Myocyte (in vitro differentiated cells): ENCODE measurements at places on chromosomes 12 and 14. TPM values are rescaled to one million over a fixed set of nuclear protein-coding genes. Genes with fewer than 3 reads are reported as not detected.
A peak's percentile ranks its signal among the peaks of the same experiment; 100 is the strongest.

- DNase-seq: no peak
Measured at GRCh38 chr12:108823804-108824203, 33.6 kb downstream of the SSH1 start.

DNA sequence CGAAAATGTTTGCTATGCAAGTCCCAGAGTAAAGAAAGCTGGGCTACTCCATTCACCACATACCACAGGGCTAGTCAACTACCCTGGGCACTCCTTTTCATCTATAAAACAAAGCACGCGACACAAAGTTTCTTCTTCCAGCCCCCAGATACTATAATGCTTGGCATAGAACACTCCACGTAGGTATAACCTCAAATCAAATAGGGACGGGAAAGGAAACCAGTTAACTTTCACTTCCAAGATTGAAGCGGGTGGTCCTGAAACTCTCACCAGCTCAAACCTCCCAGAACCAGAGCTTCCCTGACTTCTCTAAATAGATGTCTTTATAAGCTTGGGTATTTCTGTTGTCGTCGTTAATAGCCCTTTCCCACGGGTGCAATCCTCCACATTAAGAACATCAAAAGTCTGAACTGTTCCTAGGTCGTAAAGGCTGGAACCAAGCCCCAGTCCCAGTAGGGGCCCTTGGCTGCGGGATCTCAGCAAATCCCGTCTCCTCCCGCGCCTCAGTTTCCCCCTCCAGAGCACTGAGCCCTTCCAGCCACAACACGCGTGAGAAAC lies 647 bp downstream of the LGMN start:
- DNase-seq: peak; percentile 20

DNA sequence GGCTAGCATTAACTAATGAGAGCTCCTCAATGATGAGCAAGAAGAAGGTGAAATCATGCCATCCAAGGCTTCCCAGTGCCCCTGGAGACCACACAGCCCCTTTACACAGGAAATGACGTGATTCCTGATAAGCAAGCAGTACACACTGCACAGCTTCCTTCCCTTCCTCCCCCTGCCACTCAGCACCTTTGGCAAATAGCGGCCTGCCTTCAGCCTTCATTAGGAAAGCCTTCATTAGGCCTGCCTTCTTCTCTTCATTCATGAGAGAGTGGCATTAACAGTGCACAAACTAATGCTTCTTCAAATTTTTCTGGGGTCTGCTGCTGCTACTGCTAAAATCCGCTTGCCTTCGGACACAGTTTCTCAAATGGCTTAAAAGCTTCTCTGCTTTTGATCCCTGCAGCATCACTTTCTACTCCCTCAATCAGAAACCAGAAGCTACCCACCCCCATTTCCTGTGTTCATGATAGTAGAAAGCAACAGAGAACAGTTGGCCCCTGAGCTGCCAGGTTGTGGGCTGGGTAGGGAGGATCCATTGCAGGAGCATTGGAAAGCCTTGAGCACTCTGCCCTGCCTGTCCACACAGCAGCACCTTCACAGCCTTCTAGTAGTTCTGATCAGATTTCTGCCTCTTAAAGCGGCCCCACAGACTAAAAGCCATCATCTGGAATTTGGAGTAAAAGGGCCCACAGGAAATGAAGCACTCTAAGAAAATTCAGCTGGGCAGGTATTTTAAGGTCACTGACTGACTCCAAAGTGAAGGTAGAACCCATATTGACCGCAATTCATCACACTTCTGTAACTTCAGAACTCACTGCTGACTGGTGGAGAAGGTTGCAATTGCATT lies 103.8 kb upstream of the ETV6 start:
- DNase-seq: no peak

- DNase-seq: no peak
Measured at GRCh38 chr14:43479596-43480195, 1027.4 kb downstream of the FSCB start.

DNA sequence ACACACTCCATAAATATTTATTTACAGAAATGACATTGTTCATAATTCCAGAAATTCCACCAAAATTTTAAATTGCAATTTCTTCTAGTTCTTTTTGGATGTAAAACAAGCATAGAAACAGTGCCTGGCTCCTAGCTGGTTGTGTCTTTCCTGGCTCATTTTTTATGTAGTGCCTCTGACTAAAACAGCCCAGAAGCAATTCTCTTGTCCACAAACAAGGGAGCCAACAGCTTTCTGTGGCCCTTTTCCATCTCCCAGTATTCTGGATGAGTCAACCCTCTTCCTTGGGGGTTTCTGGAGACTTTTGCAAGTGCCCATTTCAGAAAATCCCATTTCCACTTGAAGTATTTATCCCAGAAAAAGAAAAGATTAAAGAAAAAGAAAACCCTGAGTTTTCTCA lies 141.4 kb downstream of the PHLDA1 start:
- no peak for DNase-seq

DNA sequence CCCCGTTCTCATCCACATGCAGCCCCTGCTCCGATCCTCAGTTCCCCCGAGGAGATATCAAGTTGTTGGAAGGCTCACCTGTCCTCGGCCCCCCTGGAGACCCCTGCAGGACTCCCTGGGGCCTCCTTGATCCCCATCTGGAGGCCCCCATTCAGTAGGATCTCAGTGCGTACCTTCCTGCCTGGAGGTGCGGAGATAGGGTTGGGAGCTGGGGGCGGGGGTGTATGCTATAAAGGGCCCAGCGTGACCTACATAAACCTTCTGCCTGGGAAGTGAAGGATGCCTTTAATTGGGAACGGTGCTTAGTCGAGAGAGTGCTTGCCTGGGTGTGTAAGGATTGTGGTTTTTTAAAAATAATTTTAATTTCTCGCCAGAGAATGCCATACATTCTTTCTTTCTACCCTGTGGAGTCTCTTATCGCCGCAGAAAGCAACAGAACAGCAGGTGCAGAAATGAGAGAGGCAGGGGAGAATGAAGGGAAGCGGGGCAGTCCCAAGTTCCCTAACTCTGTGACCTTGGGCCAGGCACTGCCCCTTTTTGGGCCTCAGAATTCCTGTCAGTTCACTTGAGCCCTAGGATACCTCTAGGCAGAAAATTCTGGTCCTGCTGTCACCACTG lies 153.7 kb downstream of the TSPAN9 start:
- peak; percentile 95 for DNase-seq

GRCh38 chr14:96143906-96144305 lies 60.7 kb upstream of the BDKRB2 start:
- DNase-seq: no peak

GRCh38 chr12:5796171-5796958 lies 148.7 kb downstream of the ANO2 start:
- DNase-seq: no peak

- DNase-seq: no peak
Measured at GRCh38 chr12:71731439-71732356, 23.0 kb upstream of the RAB21 start.

- no peak for DNase-seq
Measured at GRCh38 chr12:124347805-124348658, 53.1 kb downstream of the RFLNA start.

- DNase-seq: no peak
Measured at GRCh38 chr12:27472604-27473003, 26.1 kb downstream of the SMCO2 start.

The PPP4R4 gene
- total RNA-seq: 0.75 and 1.2 TPM in 2 replicates

The ZFYVE26 gene
- total RNA-seq: 21.9 and 22.5 TPM in 2 replicates

The MYO1H gene
- total RNA-seq: not detected in 2 replicates

The LUM gene
- 147 and 149 TPM in 2 replicates for total RNA-seq

The IRAK3 gene
- 0.32 TPM in 1 of 2 replicates, not detected in the other for total RNA-seq

The GCH1 gene
- 2.2 and 2.5 TPM in 2 replicates for total RNA-seq

The PCED1B gene
- total RNA-seq: 0.99 and 2.8 TPM in 2 replicates

The NELL2 gene
- total RNA-seq: 0.05 TPM in 1 of 2 replicates, not detected in the other
